ENCODE measurements at places on chromosomes 7 and 10.

- no peak for DNase-seq
Observed at GRCh38 chr7:144606261-144606660, 202.8 kb upstream of the NOBOX start.

- DNase-seq, result no peak
Observed at GRCh38 chr7:104160375-104160774, 47.4 kb downstream of the ORC5 start.

DNA sequence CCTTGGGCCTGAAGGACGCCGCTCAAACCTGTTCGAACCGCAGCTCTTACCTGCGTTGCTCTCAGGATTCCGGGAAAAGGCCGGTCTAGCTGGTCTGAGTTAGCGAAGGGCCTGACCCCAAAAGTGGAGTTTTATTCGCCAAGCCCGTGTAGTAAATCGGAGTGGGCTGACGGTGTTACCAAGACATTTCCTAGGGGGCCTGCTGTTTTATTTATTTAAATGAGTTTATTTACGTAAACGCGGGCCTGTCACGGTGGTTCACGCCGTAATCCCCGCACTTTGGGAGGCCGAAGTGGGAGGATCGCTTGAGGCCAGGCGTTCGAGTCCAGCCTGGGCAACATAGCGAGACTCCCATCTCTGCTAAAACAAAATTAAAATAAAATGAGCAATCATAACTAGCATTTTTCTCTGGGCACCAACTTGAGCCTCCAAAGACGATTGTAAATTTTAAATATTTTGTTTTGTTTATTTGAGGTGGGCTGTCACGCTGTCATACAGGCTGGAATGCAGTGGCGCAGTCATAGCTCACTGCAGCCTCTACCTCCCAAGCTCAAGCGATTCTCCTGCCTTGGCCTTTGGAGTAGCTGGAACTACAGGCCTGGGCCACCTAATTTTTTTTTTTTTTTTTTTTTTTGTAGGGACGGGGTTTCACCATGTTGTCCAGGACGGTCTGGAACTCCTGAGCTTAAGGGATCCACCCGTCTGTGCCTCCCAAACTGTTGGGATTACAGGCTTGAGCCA is 903 bp downstream of the ZNF655 start:
- no peak for DNase-seq

- no peak for DNase-seq
Observed at GRCh38 chr10:11330383-11331045, 280.9 kb downstream of the USP6NL start.

DNA sequence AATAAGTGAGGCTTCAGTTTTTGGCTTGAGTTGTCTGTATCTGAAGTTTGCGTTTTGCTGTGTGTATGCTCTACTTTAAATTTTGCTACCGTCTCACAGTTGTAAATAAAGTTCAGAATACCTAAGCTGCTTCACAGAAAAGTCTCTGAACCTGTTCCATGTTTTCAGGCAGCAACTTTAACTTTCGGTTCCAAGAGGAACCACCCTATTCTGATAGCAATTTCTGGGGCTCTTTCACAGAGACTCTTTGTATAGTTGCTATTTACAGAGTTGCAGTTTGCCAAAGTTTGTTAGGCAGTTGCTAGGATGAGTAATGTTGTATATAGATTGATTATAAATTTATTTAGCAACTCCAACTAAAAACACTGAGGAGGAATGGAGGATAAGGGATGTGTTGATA is 5.7 kb downstream of the FAM221A start:
- no peak for DNase-seq

DNA sequence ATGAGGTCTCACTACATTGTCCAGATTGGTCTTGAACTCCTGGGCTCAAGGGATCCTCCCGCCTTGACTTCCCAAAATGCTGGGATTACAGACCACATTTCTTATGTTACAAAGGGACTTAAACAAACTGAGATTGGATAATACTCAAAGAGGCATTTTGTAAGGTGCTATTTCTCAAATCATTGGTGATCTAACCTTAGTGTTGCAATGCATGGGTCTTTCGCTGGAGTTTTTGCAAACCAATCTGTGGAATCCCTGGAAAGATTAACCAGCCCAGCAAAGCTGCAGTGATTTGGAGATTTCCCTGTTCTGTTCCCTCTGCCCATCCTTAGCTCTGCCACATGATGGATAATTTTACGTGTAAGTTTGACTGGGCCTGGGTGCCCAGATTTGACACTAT is 20.4 kb upstream of the ECHDC3 start:
- no peak for DNase-seq

GRCh38 chr7:7408001-7408770 is 127.5 kb downstream of the COL28A1 start:
- DNase-seq, result no peak

DNA sequence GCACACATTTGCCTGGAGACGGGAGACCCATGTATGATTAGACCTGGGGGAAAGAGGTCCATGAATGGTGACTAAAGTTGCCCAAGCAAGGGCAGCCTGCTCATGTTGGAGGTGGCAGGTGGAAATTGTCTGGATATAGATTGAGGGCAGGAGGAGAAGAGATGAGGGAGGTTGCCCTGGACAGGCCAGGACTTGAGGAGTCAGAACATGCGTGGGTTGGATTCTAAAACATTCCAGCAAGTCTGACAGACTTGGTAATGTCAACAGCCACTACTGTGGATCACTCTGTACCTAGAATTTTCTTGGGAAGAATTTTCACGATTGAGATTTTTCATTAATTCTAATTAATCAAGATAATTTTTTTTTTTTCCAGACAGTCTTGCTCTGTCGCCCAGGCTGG is 19.1 kb upstream of the SVOPL start:
- DNase-seq, result no peak

GRCh38 chr7:81339946-81340345 is 421.1 kb upstream of the SEMA3C start:
- DNase-seq, result no peak

GRCh38 chr10:112407696-112408095 is 33.8 kb downstream of the ACSL5 start:
- no peak for DNase-seq

GRCh38 chr10:83253011-83253671 is 886.2 kb upstream of the GHITM start:
- no peak for DNase-seq

- no peak for DNase-seq
Observed at GRCh38 chr10:24382979-24383663, 174.2 kb downstream of the KIAA1217 start.

GRCh38 chr7:17902599-17902998 is 37.7 kb downstream of the SNX13 start:
- DNase-seq, result no peak

- DNase-seq, result no peak
Observed at GRCh38 chr10:97515271-97515978, 16.7 kb downstream of the UBTD1 start.

DNA sequence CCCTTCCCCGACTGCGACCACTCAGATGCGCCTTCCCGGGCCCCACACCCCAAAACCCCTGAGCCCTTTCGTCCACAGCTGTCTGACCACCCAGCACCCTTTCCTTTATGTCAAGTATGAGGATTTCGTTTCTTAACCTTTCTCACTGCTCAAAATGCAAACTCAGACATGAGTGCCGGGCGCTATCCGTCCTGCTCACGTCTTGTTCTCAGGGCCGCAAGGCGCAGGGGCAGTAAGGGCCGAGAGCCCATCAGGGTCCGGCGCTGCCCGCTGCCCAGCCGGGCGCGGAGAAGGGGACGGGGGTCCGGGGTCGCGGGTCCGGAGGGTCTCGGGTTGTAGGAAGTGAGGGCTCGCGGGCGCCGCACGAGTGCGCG is 670 bp upstream of the RBM33 start:
- DNase-seq, result no peak
